ENCODE measurements at places on chromosomes 12 and 14. TPM values are rescaled to one million over a fixed set of nuclear protein-coding genes. Genes with fewer than 3 reads are reported as not detected.

Gene ZNF740
- total RNA-seq = 53.1 TPM

Gene LRTM2
- total RNA-seq = not detected

Gene OLR1
- total RNA-seq = not detected

Gene PTPRR
- not detected for total RNA-seq

Gene CISTR
- total RNA-seq = not detected

Gene FERMT2
- 0.62 TPM for total RNA-seq

Gene BDKRB1
- not detected for total RNA-seq

- no peak overlapping the region for H3K4me3 ChIP-seq
- H3K27ac ChIP-seq = peak overlapping the region; percentile 15
- no peaks in the 10 kb centered on the region for H3K27me3 ChIP-seq
- no peak for DNase-seq
Observed at GRCh38 chr14:77406086-77406485, 17.2 kb downstream of the NOXRED1 start.

GRCh38 chr12:104590022-104590421 is 133.3 kb downstream of the CHST11 start:
- H3K36me3 ChIP-seq = peaks cover 6% of the 10 kb centered on the region
- peak overlapping the region; percentile 82 for H3K27ac ChIP-seq
- H3K27me3 ChIP-seq = no peaks in the 10 kb centered on the region
- H3K4me3 ChIP-seq = no peak overlapping the region

DNA sequence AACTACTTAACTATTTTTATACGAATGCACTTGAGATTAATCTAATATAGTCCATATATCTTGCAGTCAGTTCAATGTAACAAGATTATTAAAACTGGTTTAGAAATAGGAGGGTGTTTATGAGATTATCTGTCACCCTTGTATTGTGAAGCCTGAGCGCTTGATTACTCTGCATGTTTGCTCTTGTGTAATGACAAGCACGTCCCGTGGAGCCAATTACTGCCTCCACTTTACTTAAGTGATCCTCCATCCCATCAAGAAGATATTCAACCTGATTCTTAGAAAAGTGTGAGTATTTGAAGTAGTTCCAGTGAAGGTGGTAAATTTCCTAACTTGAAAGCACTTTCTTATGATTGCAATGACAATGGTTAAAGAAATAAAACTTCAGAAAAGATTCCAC is 415.2 kb upstream of the GARIN6 start:
- no peak overlapping the region for H3K4me3 ChIP-seq
- H3K27me3 ChIP-seq = no peaks in the 10 kb centered on the region
- H3K4me1 ChIP-seq = no peaks in the 10 kb centered on the region
- H3K36me3 ChIP-seq = no peaks in the 10 kb centered on the region

DNA sequence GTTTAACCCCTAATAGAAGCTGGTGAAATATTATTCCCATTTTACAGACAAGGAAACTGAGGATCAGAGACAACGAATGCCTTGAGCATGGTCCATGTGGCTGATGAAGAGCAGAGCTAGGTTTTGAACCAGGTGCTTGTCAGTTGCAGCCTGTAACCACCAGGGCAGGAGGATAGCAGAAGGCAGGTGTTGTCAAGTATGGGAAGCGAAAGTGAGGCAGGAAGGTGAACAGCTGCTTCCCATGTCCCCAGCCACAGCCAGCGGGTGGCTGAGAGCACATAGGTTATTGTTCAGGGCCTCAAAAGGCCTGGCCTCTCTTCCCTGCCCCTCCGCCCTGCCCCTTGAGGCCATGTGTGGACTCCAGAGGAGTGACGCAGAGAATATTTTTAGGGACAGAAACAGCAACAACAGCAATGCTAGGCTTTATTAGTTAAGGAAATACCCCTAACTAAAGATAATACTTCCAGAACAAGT is 39.6 kb downstream of the IQSEC3 start:
- peak; percentile 6 for DNase-seq
- H3K4me1 ChIP-seq = peaks cover 6% of the 10 kb centered on the region
- no peak overlapping the region for H3K4me3 ChIP-seq

GRCh38 chr12:45989287-45989686 is 1.1 kb downstream of the SCAF11 start:
- peaks cover 23% of the 10 kb centered on the region for H3K36me3 ChIP-seq
- H3K27ac ChIP-seq = peak overlapping the region; percentile 98
- peak overlapping the region; percentile 94 for H3K4me3 ChIP-seq
- DNase-seq = no peak

DNA sequence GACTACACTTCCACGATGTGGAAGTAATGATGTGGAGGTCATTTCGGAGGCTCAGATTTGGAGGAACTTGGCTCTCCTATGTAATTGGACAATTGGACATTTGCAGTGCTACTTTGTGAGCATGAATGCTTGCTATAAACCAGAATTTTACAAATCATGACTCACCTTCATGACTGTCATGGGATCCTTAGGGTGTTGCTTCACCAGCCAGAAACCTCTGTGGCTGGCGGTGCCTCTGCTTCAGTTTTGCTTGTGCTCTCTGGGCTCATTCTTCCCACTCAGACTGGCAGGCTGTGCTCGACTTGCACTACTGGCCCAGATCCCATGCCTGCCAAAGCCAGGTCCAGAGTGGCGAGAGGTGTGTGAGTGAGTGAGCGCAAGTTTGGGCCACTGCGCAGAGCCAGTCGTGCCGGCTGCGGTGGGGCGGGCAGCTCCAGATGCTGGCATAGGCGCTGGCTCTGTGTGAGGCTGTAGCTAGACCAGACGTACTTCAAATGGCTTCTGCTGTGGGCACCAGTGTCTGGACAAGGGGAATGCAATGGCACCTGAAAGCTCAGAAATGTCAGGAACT is 387.8 kb downstream of the AEBP2 start:
- no peak for DNase-seq
- peaks cover 4% of the 10 kb centered on the region for H3K4me1 ChIP-seq
- H3K27ac ChIP-seq = no peak overlapping the region
- no peak overlapping the region for H3K4me3 ChIP-seq
- H3K27me3 ChIP-seq = peaks cover 17% of the 10 kb centered on the region

DNA sequence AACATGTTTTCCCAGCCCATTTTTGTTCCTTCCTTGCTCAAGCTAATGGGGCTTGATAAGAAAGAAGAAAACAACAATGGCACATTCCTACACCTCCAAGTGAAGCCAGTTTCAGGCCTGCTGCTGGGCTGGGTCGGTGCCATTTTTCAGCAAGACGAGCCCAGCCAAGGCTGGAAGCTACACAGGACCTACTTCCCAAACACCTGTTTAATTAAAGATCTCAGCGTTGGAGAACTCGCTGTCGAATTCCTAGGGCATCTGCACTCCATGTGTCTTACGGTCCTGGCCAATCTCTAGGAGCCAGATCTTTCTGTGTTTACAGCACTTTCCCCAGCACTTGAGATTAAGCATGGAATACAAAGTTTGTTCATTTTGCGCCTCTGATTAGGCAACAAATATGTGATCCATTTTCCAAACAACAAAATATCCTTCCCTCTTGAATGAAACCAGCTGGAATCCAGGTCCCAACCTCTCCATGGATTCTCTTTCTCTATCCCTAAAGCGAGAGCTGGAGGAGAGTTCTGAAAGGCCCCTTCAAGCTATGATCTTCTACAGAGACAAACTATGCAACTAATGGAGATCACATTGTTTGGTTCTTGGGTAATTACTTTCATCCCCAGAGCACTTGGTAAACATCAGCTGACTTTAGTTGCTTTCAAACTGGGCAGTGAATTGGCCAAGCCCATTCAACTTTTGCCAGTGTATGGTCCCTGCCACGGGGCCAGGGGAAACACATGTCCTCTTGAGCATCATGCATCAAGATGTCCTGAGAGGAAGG is 34.3 kb upstream of the TC2N start:
- no peaks in the 10 kb centered on the region for H3K36me3 ChIP-seq
- H3K27me3 ChIP-seq = no peaks in the 10 kb centered on the region
- no peaks in the 10 kb centered on the region for H3K4me1 ChIP-seq
- no peak overlapping the region for H3K4me3 ChIP-seq
- DNase-seq = no peak

DNA sequence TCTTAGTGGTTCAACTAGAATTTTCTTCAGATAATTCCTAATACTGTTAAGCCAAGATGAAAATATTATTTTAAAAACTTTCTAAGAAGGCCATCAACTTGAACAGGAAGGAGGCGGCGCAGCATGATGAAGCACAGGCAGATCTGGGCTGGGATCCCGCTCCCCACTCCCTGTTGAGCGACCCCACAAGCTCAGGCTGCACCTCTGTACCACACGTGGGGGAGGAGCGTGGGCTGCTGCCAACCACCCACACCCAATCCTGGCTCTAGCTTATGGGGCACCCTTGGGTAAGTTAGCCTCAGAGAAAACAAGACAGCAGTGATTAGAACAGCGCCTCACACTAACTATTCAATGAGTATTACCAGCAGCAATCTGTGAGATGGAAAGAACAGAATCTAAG is 6.0 kb downstream of the MTERF2 start:
- DNase-seq = no peak
- no peaks in the 10 kb centered on the region for H3K27me3 ChIP-seq
- H3K27ac ChIP-seq = no peak overlapping the region
- H3K36me3 ChIP-seq = peaks cover 26% of the 10 kb centered on the region
- H3K4me3 ChIP-seq = no peak overlapping the region

GRCh38 chr12:38930990-38931389 is 25.6 kb upstream of the CPNE8 start:
- H3K4me1 ChIP-seq = no peaks in the 10 kb centered on the region
- H3K4me3 ChIP-seq = no peak overlapping the region
- H3K27ac ChIP-seq = no peak overlapping the region
- DNase-seq = no peak
- peaks cover 5% of the 10 kb centered on the region for H3K27me3 ChIP-seq

DNA sequence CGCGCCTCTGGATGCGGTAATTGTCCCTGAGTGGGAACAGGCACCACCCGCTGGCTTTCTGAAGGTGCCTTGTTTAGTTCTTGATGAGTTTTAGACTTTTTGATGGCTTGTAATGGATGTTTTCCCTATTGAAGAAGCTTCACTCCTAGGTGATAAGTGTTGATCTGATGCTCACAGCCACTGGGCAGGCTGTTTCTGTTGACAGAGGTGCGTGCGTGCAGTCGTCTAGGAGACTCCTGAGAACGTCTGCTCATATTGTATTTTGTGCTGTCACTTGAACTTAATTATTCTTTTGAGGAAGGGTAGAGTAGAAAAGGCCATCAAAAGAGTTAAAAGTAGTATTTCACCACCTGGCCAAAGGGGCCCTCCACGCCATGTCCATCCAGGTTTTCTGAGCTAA is 70.5 kb downstream of the EP400 start:
- H3K27me3 ChIP-seq = no peaks in the 10 kb centered on the region
- H3K4me1 ChIP-seq = no peaks in the 10 kb centered on the region
- no peak overlapping the region for H3K27ac ChIP-seq
- no peak overlapping the region for H3K4me3 ChIP-seq
- no peak for DNase-seq

DNA sequence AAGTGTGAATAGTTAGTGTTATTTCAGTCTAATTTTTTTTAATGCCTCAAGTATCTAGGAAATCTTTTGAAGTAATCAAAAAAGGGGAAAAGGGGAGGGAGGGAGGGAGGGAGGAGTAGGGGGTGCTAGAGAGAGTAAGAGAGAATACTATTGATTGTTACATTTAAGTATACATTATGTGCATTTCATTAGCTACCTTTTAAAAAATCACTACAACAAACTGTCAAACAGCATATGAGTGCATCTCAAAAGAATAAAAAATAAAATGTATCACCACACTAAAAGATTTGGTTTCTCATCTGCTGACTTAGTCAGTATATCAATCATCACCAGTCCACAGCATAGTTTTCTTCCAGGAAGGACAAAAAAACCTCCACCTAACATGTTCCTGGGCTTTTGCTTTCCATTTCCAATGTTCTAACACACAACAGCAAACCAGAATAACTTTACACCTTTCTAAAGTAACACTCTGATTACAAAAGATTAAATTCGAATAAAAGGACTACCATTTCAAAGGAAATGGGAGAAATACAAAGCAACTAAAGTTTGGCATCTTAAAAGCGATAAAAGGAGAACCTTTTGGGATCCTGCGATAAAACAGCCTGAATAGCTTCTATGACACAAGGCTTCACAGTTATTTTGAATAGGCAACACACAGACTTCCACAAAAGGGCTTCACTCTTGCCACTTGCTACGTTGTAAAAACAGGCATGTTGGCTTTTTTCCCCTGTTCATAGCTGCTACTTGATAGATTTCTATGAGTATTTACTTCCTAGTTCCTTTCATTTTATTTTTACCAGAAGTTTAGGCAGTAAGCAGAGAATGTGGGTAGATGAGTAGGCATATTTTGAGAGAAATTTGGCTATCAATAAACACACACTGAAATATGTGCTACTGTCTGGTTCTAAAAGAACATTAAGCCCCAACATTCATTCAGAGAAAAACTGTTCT is 160.9 kb downstream of the EPS8 start:
- H3K4me3 ChIP-seq = no peak overlapping the region
- DNase-seq = no peak
- no peaks in the 10 kb centered on the region for H3K27me3 ChIP-seq
- H3K4me1 ChIP-seq = no peaks in the 10 kb centered on the region
- no peaks in the 10 kb centered on the region for H3K36me3 ChIP-seq
- no peak overlapping the region for H3K27ac ChIP-seq

DNA sequence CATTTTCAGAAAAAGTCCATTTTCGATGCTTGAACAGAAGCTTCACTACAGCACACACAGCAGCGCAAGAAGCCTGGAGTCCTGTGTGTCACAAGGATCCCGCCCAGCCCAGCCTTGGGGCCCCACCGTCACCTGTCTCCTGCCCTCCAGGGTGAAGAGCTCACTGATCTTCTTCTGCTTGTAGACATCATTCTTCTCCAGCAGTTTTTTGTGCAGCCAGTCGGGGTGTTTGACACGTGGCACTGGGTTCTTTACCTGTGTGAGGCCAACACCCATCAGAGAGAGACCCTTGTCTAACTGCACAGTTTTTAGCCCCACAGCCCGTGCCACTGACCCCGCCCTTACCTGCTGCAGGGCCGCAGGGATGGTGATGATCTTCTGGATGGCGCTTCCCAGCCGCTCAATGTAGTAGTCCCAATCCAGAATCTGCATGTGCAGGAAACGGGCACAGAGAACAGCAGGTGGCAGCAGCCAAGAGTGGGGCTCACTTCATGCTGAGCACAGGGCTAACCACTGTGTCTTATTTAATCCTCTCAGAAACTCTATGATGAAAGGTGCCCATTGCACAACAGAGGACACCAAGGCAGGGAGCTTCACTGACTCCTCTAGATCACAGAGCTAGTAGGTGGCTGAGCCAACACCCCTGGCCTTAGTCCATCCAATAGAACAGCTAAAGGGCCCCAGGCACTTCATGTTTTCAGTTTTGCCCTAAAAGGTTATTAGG is 30.0 kb downstream of the POLE start:
- no peak overlapping the region for H3K27ac ChIP-seq
- H3K36me3 ChIP-seq = peaks cover 25% of the 10 kb centered on the region
- H3K4me1 ChIP-seq = peaks cover under 1% of the 10 kb centered on the region
- H3K4me3 ChIP-seq = no peak overlapping the region
- no peak for DNase-seq
